Activated CD4-positive, alpha-beta T cell treated with anti-CD3 and anti-CD28 coated beads, Interleukin-2, Interleukin-4, amounts not matched to agents 100 ng/mL and 50 ng/mL, durations not matched to agents 16 hours and 8 hours (primary cell): ENCODE measurements at places on chromosomes 7 and 10.
A peak's percentile ranks its signal among the peaks of the same experiment; 100 is the strongest.

DNA sequence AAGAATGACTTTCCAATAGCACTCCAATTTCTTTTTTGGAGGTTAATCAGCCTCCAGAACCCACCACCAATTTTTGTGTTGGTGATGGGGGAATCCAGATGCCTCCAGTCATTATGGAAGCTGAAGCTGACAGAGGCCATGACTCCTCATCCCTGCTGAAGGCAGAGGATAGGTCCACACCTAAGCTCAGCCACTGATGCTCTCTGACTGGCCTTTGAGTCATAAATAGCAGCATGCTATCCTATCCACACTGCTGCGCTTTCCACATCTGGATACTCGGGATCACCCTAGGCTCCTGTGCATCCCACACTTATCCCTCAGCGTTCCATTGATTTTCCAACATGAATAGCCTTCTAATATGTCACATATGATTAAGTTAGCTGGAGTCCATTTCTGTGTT, 124.2 kb downstream of the TES start:
- DNase-seq = no peak

DNA sequence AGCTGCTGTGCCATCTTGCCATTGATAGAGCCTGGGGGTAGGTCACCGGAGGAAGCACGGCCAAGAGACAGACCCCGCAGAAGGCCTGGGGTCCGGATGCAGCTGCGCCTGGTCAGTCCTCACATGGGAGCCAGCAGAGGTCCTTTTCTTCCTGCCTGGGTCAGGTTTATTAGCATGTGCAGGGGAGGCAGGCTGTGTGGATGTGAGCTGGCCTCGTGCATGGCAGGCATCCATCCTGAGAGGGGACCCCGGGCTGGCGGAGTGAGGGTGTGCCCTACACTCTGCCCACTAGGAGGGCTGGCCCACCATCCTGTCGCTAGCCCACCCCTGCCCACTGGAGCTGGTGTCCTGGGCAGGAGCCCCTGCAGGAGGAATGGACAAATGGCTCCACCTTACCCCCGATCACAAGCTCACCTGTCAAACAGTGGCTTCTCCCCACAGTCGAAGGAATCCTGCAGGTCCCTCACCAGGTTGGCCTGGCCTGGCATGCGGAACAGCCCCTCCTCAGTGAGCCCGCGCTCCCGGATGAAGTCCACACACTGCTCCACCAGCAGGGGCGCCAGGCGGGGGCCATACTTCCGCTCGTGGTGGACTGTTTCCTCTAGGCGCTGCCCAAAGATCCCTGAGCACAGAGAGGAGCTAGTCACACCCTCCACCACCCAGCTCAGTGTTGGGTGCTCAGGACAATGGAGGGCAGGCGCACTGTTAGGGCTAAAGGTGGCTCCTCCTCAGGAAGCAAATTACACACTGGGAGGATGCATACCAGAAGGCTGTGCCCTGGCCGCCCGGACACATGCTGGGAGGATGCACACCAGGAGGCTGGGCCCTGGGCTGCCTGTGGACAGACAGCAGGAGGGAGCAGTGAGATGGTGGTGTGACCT, 145.4 kb downstream of the ARHGAP22 start:
- no peak for DNase-seq

- DNase-seq = no peak
Observed at GRCh38 chr10:23499372-23500132, 60.7 kb downstream of the OTUD1 start.

- DNase-seq = no peak
Observed at GRCh38 chr10:116737627-116738327, 4.6 kb downstream of the HSPA12A start.

GRCh38 chr7:138903859-138904435, 77.2 kb downstream of the KIAA1549 start:
- no peak for DNase-seq

GRCh38 chr7:27188386-27189294, 3.6 kb upstream of the HOXA11 start:
- no peak for DNase-seq

- DNase-seq = peak; percentile 51
Observed at GRCh38 chr7:129607471-129608120, 3.9 kb upstream of the NRF1 start.

DNA sequence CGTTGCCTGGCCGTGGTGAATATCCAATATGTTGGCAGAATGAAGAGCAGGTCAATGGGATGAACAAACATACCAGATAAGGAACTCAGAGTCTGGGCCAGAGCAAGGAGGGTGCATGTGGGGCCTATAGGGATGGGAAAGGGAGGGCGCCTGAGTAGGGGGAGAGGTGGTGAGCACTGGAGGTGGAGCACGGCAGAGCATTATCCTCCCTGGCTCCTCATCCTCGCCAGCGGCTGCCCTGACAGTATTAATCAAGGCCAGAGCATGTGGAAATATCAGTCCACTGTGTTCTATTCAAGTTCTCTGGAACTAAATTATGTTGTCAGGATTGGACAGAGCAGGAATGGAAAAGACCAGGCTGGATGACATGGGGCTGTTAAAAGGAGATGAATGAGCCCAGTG, 254.8 kb upstream of the ZMIZ1 start:
- no peak for DNase-seq

GRCh38 chr10:4011136-4011812, 226.3 kb upstream of the KLF6 start:
- DNase-seq = no peak

DNA sequence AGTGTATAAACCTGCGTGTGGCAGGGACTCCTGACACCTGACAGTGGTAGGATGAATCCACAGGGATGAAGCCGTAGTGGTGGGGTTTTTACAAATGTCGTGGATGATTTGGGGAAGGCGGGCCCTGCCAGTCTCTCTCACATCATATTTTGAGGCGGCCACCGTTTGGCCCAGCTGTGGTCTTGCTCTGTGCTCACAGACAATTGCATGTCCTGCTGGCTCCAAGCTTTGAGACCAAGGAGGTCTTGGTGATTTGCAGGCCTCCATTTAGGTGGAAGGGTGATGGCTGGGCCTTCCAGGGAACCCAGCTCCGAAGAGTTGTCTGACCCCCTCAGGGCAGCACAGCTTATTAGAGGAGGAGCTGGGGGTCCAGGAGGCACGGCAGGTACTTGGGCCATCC, 151.1 kb upstream of the SHH start:
- no peak for DNase-seq

DNA sequence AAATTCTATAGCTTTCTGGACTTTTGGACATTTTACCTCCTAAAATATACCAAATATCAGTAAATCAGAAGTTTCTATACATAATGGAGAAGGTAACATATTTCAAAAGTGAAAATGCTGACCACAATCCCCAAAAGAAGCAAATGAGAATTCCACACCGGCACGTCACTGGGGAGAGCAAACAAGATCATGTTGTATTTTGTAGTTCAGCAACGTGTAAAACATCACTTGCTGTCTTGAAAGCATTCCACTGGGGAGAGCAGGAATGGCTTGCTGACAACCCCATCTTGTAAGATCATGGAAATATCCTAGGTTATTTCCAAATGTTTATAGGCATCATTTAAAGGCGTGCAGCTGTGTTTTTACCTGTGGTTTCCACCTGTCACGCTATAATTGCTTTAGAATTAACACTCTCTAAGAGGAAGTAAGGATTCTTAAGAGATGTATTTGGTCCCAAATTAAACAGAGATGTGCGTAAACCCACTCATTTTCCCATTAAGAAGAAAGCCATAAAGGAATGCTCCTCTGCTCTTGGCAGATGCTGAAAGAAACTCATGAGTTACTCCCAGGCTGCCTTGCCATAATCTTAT, 397.1 kb upstream of the POT1 start:
- DNase-seq = no peak

- DNase-seq = no peak
Observed at GRCh38 chr10:30442019-30442606, 8.1 kb downstream of the MAP3K8 start.

GRCh38 chr7:64951250-64951848, 39.5 kb downstream of the ZNF117 start:
- DNase-seq = peak; percentile 45

- no peak for DNase-seq
Observed at GRCh38 chr10:3758491-3758970, 26.5 kb downstream of the KLF6 start.

DNA sequence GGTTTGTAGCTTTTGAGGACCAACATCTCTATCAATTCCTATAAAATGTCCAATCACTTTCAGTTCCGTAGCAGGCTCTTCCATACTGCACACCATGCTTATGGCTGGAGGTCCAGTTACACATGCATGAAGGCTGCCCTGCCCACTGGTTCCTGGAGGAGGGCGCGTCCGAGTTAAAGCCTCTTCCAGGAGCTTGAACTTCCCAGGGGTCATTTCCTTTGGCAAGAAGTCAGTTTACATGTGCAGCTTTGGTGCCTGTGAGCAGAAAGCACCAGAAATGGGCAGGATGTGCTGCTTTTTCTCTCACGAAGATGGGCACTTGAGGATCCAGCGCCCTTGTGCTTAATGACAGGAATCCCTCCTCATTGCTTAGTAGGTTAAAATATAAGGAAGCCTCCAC, 17.6 kb upstream of the PHYH start:
- no peak for DNase-seq

DNA sequence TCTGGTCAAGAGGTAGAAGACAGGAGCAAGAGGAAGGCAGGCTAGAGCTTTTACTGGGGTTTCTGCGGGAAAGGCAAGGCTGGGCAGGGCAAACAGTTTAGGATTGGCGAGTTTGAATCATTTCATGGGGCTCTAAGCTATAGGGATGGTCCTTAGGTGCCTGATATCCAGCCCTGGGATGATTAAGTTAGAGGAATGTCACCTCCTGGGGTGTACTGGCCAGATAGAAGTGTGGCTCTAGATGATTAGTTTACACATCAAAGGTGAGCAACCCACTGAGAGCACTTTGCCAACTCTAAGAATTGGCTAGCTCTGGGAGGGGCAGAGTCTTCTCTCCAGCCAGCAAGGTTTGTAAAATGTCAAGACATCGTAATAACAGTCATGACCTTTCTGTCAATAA, 52.4 kb downstream of the ZNF365 start:
- DNase-seq = no peak

- DNase-seq = no peak
Observed at GRCh38 chr10:1542941-1543340, 194.4 kb downstream of the ADARB2 start.

DNA sequence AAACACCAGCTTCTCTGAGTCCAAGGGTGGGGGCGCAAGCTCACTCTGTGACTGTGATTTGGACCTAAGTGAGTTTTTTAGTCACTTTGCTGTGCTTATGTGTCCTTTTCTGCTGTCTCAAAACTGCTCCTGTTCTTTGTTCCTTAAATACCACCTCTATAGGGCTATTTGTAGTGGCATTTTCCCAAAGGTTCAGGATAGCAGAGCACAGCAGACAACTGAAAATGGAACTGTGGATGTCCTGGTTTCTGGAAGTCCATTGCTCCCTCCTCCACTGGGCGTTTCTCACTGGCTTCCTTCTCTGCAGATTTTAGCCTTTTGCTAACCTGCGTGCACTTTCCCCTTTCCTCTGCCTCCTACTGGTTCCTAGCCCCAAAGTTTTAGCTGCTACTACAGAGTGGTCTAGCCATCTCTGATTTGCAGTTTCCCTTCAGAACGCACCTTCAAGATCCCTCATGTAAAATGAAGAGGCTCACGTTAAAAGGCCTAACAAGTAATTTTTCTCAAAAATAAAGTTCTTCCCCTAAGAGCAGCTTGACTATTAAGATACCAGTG, 25.6 kb downstream of the BLVRA start:
- no peak for DNase-seq

DNA sequence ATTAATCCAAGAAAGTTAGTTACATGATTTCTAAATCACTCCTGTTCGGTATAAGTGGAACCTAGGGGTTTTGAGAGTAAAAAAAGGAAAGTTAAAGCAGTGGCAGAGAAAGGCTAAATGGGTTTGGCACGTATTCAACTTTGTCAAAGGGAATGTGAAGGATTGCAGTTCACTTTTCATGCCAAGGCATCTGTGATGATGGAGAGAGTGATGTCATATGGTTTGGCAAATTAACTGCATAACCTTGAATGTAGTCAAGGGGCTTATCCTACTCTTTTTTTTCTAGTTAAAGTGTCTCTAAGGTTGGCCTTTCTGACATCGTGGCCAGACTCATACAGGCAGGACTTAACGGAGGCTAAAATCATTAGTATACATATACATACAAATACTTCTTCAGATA, 277.8 kb downstream of the EXOC4 start:
- DNase-seq = no peak

DNA sequence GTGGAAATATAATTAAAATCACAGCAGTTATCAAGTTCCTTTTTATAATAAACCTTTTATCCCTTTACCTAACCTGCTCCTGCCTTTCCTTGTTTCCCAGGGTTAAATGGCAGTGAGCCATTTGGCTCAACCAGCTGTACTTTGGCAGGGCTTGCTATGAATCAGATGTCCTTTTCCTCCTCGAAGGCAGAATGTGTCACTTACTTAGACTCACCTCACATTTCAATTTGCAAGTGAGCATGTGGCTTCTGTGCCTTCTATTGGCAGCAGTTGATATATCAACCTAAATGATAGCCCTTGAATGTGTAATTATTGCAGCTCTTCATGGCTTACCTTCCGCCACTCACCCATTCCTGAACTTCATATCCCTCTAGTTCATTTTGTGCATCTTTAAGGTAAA, 301.7 kb downstream of the CSTF2T start:
- no peak for DNase-seq

- DNase-seq = no peak
Observed at GRCh38 chr10:15627617-15628196, 92.0 kb downstream of the ITGA8 start.

- no peak for DNase-seq
Observed at GRCh38 chr7:82443036-82443546, 486 bp downstream of the CACNA2D1 start.

GRCh38 chr7:120023494-120024167, 249.3 kb upstream of the KCND2 start:
- DNase-seq = no peak

- no peak for DNase-seq
Observed at GRCh38 chr10:35639728-35640401, 2.2 kb downstream of the FZD8 start.

DNA sequence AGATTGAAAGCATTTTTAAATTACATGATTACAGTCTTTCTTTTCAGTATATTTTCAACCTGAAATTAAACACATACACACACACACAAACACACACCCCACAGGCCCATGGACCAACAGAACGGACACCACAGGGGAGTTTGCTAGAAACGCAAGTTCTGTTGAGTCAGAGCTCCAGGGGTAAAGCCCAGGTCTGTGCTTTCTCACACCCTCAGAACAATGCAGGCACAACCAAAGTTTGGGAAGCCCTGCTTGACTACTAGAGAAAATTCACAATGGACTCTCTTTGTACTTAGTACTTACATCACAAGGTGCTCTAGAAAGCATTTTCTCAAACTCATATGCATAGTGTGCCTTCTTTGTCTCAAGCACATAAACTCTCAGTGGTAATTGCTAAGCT, 704.0 kb upstream of the IGFBP3 start:
- no peak for DNase-seq

GRCh38 chr10:1116696-1117280, 60.6 kb downstream of the WDR37 start:
- no peak for DNase-seq
